Spinal cord (tissue), 10 donors: ENCODE measurements at places on chromosomes 16 and 17. TPM values are rescaled to one million over a fixed set of nuclear protein-coding genes. Genes with fewer than 3 reads are reported as not detected.

TAC4 gene
- not detected for polyA plus RNA-seq

CA5A gene
- polyA plus RNA-seq = 0.10 TPM

ZSCAN10 gene
- not detected for polyA plus RNA-seq

TEKT5 gene
- polyA plus RNA-seq = 0.27 TPM

- peaks cover 5% of the 10 kb centered on the region for H3K4me1 ChIP-seq
- no peak overlapping the region for H3K27ac ChIP-seq
- DNase-seq = no peak
- H3K36me3 ChIP-seq = peaks cover 92% of the 10 kb centered on the region
- H3K27me3 ChIP-seq = no peaks in the 10 kb centered on the region
- H3K4me3 ChIP-seq = no peak overlapping the region
These were observed 18.4 kb downstream of the MIEF2 start for GRCh38 chr17:18278867-18279266.

DNA sequence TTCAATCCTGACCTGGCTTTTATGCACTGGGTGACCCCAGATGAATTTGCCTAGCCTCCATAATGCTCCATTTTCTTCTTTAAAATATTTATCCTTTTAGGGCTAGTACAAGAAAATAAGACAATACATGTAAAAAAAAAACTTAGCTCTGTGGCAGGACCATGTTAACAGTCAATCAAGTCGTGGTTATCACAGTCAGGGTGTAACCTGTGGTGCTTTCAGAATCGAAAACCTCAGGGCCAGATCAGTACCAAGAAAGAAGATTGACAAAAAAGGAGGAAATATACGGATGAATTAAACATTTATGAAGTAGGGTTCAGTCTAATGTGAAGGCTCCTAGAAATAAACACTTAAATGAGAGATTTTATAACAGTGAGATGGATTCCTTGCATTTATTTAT is 347.2 kb upstream of the MAF start:
- H3K27ac ChIP-seq = no peak overlapping the region
- H3K4me3 ChIP-seq = no peak overlapping the region
- H3K36me3 ChIP-seq = no peaks in the 10 kb centered on the region
- no peak for DNase-seq
- no peaks in the 10 kb centered on the region for H3K4me1 ChIP-seq

DNA sequence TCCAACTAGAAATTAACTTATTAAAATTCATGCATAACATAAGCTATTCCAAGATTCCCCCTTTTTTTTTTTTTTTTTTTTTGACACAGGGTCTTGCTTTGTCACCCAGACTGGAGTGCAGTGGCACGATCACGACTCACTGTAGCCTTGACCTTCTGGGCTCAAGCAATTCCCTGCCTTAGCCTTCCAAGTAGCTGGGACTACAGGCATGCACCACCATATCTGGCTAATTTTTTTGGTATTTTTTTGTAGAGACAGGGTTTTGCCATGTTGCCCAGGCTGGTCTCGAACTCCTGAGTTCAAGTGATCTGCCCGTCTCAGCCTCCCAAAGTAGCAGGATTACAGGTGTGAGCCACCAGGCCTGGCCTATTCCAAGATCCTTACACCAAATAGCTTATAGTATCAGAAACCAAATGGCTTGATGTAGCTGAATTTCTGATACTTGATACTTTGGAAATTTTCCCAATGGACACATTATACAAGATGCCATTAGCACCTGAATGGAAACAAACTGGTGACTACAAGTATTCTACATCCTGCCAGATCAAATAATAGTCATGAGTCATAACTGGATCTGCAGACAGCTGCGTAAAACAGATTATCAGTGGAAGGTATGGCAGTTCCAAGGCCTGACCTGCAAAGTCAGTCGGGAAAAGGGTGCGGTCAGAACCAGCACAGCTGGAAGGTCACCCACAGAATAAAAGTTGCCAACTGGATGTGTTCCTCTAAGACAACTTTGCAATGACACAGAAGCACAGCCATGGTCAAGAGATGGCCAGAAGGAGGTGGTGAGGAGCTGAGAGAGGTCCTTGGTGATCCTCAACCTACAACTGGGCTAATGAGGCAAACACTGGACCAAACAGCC is 14.5 kb downstream of the TUBG1 start:
- peaks cover under 1% of the 10 kb centered on the region for H3K4me1 ChIP-seq
- no peak overlapping the region for H3K4me3 ChIP-seq
- no peak overlapping the region for H3K27ac ChIP-seq
- no peaks in the 10 kb centered on the region for H3K36me3 ChIP-seq
- H3K27me3 ChIP-seq = no peaks in the 10 kb centered on the region

DNA sequence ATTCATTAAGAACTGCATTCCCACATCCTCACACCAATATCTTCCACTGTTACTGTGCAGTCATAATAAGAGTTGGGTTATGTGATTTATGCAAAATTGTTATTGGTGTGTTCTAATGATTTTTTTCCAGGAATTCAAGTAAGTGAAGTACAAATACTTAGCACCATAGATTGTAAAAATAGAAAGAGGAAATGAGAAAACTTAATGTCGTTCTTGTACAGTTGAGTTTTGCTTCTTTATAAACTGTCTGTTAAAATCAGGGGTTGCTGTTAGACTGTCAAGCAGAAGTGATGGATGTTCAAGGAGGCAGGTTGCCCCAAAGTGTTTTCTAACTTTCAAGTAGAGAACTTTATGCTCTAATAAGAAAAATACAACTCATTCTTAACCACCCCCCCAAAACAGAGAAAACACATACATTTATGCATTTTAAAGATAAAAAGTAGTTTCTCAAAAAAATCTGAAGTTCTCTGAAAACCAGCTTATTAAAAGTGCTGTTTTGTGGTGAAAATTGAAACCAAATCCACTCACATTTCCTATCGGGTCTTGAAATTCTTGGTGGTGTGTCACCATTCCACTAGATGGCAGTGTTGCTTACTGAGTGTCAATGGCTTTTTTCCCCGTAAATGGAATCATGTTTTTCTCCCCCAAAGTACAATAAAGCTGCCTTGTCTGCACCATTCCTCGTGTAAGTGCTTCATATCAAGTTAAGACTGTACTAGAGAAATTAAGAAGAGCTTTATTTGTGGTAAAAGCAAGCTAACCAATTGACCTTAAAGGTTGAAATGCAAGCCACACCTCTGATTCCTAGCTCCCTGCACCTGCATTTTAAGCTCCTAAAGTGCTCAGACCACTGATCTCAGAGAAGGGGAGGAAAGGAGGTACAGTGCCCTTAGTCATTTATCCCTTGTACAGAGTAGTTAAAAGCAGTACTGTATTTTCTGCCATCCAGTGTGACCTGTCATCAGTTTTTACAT is 4.7 kb upstream of the IGSF6 start:
- no peak overlapping the region for H3K4me3 ChIP-seq
- no peaks in the 10 kb centered on the region for H3K4me1 ChIP-seq
- no peaks in the 10 kb centered on the region for H3K27me3 ChIP-seq
- H3K36me3 ChIP-seq = peaks cover 3% of the 10 kb centered on the region
- no peak overlapping the region for H3K27ac ChIP-seq

GRCh38 chr16:56630134-56630533 is 2.3 kb upstream of the MT1M start:
- no peak overlapping the region for H3K27ac ChIP-seq
- no peak overlapping the region for H3K4me3 ChIP-seq
- no peaks in the 10 kb centered on the region for H3K36me3 ChIP-seq
- no peak for DNase-seq
- H3K4me1 ChIP-seq = peaks cover 42% of the 10 kb centered on the region
